Sciatic nerve (tissue), 2 donors: ENCODE measurements at places on chromosomes 3 and 15. TPM values are rescaled to one million over a fixed set of nuclear protein-coding genes. Genes with fewer than 3 reads are reported as not detected.

GRCh38 chr15:90818251-90819210 is 49.9 kb upstream of the FURIN start:
- DNase-seq = no peak

- peak; percentile 91 for DNase-seq
Observed at GRCh38 chr15:90174140-90174875, 26.8 kb upstream of the SEMA4B start.

IL17RD gene
- total RNA-seq = 14.8 TPM

DNA sequence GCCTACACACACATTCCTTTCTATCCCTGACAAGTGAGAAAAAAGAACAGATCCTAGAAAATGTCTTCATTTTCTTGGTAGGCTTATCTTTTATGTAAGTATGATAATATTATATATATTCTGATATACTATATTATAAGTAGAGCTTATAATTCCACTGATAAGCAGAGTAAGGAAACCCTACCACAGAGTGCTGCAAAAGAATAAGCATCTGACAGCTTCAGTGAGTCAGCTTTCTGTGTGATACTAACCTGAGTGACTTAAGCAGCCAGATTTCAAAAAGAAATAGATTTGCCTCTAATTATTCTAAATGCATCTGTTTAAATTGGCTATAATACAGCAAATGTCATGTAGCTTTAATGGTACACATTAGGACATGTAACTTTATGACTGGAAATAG is 656.0 kb downstream of the MCTP2 start:
- no peak for DNase-seq

DNA sequence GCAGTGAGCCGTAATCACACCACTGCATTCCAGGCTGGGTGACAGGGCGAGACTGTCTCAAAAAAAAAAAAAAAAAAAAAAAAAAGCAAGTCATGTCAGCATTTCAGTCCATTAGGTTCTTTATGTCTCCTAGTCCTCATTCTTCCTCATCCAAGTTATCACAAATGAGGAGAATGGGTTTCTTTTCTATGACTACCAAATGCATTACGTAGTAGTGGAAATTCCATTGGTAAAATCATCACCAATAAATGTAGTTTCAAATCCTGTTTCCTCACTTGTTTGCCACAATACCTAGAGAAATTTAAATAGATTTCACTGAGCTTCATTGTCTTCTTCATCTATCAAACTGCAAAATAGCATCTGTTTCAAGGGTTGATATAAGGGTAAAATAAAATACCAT is 317.6 kb upstream of the MME start:
- no peak for DNase-seq

DNA sequence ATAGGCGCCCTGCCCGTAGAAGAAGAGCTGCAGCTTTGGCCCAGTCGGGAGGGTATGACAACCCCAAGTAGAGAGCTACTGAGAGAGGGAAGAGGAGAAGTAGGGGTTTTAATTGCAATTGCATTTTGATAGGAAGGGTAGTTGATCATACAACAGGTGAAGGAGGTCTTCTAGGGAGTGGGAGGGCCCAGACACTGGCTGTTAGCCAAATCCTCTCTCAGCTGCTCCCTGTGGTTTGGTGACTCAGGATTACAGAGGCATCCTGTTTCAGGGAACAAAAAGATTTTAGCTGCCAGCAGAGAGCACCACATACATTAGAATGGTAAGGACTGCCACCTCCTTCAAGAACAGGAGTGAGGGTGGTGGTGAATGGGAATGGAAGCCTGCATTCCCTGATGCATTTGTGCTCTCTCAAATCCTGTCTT is 408.9 kb upstream of the THBS1 start:
- peak; percentile 76 for DNase-seq

DNA sequence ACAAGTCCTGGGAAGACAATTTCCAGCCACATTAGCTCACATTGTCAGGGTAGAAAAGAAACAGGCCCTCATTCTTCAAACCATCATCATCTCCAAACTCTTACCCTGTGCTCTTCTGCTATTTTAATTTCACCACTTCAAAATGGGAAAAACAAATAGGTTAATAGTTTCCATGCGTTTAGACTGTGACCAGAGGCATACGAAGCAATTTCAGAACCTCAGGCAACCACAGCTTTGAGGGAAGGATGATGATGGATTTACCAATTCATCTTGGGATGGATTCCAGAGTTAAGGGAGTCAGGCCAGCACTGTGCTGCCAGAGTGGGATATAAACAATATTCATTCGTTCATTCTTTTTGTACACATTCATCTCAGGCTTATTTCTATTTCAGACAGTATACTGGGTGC is 307.8 kb upstream of the TPRG1 start:
- DNase-seq = no peak

CYFIP1 gene
- total RNA-seq = 140 TPM

- no peak for DNase-seq
Observed at GRCh38 chr3:139394116-139394515, 4.7 kb upstream of the COPB2 start.

DNA sequence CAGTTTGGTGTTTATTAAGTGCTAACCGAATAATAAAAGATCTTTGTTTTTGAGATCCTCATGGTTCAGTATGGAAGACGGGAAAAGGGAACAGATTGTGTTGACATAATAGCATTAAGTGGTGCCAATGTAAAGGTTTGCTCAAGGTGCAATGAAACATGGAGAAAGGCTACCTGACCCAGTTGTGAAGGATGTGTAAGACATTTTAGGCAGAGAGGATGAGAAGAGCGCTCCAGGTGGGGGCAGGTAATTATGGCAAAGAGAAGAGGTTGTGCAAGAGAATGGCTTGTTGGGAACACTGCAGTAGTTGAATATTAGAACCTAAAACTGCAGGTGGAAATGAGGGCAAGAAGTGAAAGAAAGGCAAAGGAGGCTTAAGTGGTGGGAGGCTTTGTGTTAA is 140.8 kb downstream of the DIPK2A start:
- DNase-seq = no peak

DNA sequence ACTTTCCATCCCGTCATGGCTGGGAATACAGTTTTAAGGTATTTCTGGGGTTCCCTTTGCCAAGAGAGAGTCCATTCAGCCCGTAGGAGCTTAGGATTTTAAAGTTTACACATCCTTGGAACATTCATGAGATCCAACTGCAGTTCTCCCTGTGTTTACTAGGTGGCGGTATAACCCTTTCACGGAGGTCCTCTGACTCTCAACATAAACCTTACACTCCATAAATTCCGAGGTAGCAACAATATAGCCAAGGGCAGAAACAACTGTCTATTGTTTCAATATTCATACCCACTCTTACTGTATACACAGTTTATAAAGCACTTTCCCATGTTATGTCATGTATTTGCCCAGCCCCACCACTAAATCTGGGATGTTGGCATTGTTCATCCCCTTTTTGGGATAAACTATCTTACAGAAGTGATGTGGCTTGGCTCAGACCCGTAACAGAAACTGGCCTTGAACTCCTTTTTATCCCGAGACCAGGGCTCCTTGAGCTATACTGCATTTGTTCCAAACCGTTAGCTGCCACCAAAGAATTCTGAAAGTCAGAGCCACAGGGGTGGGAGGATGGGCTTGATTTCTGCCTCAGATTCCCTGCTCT is 69.2 kb upstream of the COL6A5 start:
- DNase-seq = no peak

DNA sequence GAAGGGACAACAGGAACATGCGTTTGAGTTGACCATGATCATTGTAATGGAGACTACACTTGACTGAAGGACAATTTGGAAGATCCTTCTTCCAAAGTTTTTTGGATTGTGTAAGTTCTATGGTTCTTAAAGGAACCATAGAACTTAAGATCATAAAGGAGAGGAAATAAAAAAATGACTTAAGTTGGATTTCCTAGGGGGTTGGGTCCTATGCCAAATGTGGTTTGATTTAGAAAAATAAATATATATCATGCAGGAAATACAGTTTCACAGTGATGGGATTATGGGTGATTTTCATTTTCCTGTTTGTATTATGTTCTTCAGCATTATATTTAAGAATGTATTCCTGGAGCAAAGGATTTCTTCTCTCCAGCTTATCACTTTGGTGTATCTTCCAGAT is 305.5 kb upstream of the DPH6 start:
- no peak for DNase-seq

DNA sequence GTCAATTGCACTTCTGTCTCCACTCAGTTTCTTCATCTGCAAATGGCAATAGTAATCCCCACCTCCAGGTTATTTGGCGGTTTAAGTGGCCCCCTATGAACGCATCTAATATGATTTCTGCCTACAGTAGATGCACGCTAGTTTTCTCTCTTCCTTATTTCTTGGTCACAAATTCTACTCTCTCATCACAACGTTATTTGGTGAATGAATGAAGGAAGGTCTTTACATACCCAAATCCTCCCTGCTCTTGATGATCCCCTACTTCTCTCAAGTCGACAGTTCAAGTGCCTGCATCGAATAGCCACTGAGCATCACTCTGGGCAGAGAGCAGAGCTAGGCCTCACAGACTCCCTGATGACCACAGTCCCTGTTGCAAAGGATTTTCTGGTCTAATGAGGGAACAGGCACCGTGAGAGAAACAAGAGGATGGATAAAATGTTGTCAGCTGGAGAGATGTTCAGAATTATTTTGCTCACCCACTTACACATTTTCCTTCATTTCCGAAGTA is 181.2 kb upstream of the SMAD3 start:
- no peak for DNase-seq

METTL6 gene
- 21.5 TPM for total RNA-seq

DNA sequence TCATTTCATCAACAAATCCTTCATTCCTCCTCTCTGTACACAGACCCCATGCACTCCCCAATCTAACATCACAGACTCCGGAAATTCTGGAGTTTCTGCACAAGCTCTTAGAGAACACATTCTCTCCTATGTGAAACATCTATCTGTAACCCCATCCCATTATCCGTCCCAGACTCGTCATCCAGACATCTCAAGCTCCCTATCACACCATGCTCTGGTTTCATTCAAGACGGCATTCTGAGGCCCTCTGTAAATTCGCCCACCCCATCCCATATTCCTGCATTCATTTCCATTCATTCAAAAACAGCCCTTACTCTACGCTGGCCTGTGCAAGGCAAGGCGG is 575 bp downstream of the LEO1 start:
- DNase-seq = no peak

DNA sequence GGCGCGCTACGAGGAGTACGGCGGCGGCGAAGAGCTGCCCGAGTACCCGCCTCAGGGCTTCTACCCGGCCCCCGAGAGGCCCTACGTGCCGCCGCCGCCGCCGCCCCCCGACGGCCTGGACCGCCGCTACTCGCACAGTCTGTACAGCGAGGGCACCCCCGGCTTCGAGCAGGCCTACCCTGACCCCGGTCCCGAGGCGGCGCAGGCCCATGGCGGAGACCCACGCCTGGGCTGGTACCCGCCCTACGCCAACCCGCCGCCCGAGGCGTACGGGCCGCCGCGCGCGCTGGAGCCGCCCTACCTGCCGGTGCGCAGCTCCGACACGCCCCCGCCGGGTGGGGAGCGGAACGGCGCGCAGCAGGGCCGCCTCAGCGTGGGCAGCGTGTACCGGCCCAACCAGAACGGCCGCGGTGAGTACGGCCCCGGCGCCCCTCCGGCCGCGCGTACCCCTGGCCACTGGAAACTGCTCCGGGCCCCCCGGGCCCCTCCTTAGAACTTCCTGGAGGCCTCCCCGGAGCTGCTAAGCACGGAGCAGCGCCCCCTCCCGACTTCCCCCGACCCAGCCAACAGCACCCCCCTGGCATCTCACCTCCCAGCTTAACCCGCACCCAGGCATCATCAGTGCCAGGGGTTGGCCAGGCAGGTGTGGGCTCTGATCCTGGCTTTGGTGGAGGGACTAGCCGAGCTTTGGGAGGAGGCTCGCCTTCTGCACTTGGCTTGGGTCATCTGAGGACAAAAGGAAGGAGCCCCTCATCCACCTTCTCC is 1.4 kb downstream of the LOXL1 start:
- peak; percentile 75 for DNase-seq

TIMP4 gene
- 13.2 TPM for total RNA-seq

- no peak for DNase-seq
Observed at GRCh38 chr15:90054618-90055097, 47.6 kb downstream of the IDH2 start.

DNA sequence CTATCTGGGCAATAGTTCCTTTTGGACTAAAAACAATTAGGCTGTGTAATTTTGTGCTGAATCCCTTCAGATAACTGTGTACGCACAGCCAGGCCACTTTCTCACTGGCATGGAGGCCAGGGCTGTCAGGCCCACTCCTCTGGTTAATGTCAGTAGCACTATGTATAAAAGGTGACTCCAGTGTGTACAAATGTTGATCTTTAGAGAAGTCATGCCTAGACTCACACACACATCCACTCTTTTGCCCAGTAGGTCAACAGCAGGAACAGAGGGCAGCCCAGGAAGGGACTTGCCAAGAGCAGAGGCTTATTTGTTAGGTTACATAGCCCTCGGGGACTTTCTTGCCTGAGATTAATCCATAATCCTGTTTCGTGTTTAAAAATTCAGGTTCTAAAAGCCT is 416.6 kb upstream of the WNT5A start:
- DNase-seq = no peak

PPP1R14D gene
- not detected for total RNA-seq

PTH1R gene
- 6.6 TPM for total RNA-seq

- DNase-seq = no peak
Observed at GRCh38 chr3:183372911-183373310, 55.5 kb downstream of the MCF2L2 start.

DISP2 gene
- 2.1 TPM for total RNA-seq

DNA sequence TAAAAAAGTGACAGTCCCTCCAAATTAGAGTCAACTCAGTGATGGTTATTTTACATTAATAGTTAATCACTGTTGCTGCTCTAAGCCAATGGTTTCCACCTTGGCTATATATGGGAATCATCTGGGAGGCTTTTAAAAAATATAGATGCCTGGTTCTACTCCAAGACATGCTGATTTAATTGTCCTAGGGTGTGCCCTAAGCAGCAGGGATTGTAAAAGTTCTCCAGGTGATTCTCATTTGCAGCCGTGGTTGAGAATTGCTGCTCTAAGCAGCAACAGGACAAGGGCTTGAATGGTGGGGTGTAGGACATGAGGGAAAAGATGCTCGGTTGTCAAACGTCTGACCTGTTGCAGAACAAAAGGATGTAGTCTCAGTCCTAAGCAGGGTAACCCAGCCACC is 405.1 kb upstream of the MCTP2 start:
- DNase-seq = no peak

DNA sequence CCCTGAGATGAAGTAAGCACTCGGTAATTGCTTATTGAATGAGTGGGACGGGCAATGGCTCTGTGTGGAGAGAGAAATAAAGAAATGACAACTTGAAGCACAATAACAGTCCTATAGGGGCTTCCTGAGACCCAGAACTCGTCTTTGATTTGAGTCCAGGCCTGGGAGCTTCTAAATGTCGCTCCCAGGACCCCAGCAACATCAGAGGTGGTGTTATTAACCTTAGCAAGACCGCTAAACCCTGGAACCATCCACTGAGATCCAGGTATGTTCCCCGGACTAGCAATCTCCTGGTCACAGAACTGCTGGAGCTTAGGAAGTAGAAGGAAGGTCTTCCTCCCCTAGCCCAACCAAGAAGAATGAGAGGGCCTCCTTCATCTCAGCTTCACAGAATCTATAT is 160.0 kb downstream of the MINAR1 start:
- no peak for DNase-seq

GRCh38 chr3:114333180-114333922 is 39.5 kb downstream of the TIGIT start:
- DNase-seq = no peak
